ENCODE measurements at places on chromosomes 13 and 19. TPM values are rescaled to one million over a fixed set of nuclear protein-coding genes. Genes with fewer than 3 reads are reported as not detected.

The ZNF416 gene
- polyA plus RNA-seq: 10.1 TPM

The IL11 gene
- polyA plus RNA-seq: 0.93 TPM

DNA sequence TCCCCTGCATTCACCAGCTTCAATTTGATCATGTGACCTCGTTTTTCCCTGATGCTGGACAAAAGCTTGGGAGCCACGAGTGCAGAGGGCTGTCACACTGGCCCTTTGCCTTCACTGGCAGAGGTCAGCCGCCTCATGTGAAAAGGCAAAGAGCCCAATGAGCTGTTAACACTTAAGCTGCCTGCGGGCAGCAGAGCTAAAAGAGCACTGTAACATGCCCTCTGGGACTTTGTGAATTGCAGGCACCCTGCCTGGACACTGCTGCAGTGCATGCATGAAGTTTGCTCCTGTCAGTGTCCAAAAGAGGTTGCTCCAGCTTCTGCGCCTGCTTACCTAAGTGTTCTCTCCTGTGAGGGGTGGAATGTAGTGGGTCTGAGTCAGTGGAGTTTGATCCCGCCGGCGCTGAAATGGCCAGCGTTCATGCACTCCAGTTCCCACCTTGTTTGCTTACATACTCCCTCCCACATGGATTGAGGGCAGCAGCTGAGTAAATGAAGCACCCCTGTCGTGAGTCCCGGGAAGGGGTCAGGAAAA is 193.7 kb downstream of the RFC3 start:
- no peak for DNase-seq

The DAND5 gene
- 0.10 TPM for polyA plus RNA-seq

GRCh38 chr13:28573595-28574373 is 78.9 kb upstream of the FLT1 start:
- DNase-seq: no peak

- no peak for DNase-seq
Measured at GRCh38 chr13:84741253-84741652, 859.0 kb upstream of the SLITRK1 start.

The SYDE1 gene
- polyA plus RNA-seq: 18.4 TPM

DNA sequence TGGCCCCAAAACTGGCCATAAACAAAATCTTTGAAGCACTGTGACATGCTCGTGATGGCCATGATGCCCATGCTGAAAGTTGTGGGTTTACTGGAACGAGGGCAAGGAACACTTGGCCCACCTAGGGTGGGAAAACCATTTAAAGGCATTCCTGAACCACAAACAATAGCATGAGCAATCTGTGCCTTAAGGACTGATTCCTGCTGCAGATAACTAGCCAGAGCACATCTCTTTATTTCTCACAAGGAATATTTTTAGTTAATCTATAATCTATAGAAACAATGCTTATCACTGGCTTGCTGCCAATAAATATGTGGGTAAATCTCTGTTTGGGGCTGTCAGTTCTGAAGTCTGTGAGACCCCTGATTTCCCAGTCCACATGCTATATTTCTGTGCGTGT is 10.3 kb upstream of the ZNF726 start:
- DNase-seq: no peak

DNA sequence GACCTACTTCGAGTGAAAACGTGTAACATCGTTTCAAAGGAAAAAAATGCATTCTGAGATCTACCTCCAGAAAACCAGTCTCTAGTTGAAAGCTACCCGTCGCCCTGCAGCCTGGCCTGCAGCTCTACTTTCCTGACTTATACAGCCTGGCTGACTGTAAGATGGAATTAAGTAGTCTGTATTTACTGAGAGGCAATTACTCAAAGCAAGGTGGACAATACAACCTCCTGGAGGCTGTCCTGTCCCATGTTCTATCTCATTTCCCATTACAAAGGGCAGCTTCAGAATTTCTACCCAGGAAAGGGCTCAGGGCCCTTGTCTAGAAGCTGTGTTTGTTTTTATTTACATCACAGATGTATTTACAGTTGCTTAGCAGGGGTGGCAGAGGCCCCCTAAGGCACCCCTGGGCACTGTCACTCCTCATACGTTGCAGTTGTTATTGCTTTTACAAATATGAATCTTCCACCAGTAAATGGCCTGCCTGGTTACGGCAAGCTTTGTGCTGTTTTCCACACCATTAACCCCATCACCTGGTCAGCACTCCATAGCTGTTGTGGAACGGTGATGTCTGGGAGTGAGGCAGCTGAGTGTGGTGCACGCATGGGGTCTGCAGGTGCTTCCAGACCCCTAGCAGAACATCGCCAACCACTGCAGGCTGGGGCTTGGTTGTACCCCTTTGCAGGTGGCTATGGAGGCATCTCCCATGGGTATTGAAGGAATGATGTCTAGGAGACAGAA is 46.3 kb upstream of the MTIF3 start:
- no peak for DNase-seq

- no peak for DNase-seq
Measured at GRCh38 chr13:99690426-99691174, 189.3 kb downstream of the TM9SF2 start.
